ENCODE measurements at places on chromosomes 1 and 21. TPM values are rescaled to one million over a fixed set of nuclear protein-coding genes. Genes with fewer than 3 reads are reported as not detected.

DNA sequence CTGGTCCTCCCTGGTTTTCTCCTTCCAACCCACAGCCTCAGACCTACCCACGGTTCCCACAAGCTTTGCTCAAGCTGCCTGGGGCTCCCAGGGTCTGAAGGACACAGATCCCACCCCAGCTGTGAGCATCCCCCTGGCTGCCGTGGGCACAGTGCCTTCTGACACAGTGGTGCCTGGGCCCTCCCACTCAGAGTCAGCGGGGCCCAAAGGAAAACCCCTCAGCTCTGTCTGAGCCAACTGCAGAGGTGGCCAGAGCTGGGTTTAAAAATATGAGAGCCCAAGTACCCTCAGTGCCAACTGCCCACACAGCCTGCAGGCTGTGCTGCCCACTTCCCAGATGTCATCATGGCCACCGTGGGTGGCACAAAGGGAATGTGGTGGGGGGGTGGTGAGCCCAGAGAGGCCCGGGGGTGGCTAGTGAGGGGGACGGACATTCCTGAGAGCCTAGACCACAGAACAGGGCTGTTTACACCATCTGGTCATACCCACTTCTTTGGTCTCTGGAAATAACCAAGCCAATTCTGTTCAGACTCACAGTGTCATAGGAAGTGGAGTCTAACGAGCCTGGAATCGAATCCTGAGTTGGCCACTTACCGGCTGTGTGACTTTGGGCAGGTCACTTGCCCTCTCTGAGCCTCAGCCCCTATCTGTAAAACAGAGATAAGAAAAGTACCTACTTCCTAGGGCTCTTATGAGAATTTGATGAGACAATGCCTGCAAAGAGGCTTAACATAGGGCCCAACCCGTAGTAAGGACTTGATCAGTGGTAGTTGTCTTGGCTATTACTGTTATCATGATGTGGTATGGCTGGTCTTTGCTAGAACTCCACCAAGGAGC lies 85.5 kb downstream of the CAMK2N1 start:
- DNase-seq = no peak

DNA sequence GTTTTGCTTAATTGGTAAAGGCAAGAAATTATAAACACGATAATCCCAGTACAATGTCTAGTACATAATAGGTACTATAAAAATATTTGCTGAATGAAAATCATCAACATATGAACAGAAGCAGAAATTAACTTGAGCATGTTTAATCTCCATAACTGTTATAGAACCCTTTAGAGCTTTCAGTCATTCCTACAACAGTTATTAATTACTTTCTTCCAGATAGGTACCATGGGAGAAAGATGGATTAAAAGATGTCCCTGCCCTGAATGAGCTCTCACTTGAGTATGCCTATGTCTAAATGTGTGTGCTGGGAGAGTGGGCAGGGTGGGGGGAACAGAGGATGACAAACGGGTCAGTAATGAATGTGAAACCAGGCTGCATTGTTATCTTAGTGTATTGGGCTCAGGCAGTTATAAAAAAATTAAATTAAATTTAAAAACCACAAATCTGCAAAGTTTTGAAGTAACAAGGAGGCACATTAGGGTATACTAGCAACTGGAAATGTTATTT lies 2.4 kb downstream of the EPS15 start:
- DNase-seq = no peak

GRCh38 chr1:177219554-177220458 lies 49.0 kb downstream of the BRINP2 start:
- DNase-seq = no peak

DNA sequence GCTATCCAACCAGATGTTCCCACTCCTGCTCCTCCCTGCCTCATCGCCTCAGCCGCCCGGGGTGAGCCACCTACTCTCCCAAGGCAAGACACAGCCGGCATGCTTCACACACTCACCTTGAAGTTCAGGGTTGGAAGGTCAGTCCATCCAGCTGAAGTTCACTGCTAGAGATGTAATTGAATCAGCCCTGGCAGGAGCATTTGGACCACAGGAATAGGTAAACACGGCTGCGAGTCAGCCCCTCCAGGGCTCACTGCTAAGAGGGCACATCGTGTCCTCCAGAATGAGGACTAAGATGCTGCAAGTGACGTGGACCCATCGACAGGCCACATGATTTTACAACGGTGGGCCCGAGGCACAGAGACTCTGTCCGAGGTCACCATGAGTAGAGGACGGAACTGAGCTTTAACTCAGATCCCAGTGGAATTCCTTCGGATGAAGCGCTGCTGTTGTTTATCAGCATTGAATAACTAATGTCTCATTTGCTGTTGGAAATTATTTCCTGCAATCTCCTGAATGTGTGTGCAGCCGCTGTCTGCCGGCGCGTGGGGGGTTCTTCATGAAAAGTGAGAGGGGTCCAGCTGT lies 41.9 kb downstream of the RSPH1 start:
- no peak for DNase-seq

- DNase-seq = no peak
These were observed 115.8 kb downstream of the C1orf94 start for GRCh38 chr1:34292472-34292871.

DNA sequence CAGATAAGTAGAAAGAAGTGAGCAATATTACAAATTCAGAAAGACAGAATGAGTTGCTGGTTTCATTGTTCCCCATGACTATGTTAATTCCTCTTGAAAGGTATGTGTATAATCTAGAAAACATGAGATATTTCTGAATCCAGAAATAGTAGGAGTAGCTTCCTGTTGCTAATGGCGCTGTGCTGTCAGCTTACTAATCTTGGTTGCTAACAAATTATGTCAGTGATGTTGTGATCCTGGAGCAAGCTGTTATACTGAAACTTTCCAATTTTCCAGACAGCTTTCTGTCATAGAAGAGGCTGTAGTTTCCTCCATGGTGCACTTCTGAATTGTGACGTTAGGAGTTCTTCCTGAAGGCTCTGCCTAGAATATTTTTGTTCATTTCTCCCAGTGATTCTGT lies 372.3 kb downstream of the USP25 start:
- no peak for DNase-seq

- DNase-seq = no peak
These were observed 58.0 kb downstream of the PRDM16 start for GRCh38 chr1:3126756-3127678.

EPHA10 gene
- 0.21 TPM for total RNA-seq

AADACL4 gene
- not detected for total RNA-seq

F5 gene
- 20.9 TPM for total RNA-seq

GRCh38 chr1:178098262-178098661 lies 4.4 kb downstream of the RASAL2 start:
- DNase-seq = no peak

CCDC185 gene
- total RNA-seq = 0.12 TPM

GPBP1L1 gene
- 69.0 TPM for total RNA-seq

MARCKSL1 gene
- 34.5 TPM for total RNA-seq

DNA sequence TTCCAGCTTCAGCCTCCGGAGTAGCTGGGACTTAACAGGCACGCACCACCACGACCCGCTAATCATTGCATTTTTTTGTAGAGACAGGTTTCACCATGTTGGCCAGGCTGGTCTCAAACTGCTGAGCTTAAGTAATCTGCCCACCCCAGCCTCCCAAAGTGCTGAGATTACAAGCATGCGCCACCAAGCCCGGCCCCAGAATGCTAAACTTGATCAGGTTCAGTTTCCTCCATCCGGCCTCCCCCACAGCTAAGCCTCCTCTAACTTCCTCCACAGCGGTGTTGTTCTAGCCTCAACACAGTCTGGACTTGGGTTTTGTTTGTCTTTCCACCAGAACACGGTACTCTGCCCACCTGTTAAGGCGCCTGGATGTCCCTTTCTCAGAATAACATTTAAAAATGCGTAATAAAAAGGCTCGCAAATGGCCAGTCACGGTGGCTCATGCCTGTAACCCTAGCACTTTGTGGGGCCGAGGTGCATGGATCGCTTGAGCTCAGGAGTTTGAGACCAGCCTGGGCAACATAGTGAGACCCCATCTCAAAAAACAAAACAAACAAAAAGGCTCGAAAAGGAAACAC lies 2.4 kb downstream of the PARP1 start:
- DNase-seq = no peak

- no peak for DNase-seq
These were observed 25.2 kb downstream of the ARHGEF10L start for GRCh38 chr1:17564458-17565393.

DNA sequence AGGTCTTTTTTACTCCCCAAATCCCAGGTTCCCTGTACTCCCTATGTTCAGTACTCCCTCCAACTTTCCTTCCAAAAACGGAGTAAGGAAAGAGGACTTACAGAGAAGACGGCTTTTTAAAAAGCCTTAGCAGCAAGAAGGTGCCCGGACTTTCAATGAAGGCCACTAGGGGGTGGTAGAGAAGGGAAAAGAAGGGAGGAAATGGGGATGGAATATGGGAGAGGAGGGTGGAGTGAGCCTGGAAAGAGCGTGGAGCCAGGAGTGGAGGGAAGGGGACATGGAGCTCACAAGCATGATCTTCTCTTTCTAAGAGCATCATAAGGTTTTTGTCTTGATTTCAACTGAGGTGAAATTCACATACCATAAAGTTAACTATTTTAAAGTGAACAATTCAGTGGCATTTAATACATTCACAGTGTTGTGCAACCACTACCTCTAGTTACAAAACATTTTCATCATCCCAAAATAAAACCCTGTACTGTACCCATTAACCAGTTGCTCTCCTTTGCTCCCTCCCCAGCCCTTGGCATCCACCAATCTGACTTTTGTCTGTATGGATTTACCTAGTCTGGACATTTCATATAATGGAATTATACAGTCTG lies 129.9 kb downstream of the ZNF281 start:
- peak; percentile 22 for DNase-seq

DNA sequence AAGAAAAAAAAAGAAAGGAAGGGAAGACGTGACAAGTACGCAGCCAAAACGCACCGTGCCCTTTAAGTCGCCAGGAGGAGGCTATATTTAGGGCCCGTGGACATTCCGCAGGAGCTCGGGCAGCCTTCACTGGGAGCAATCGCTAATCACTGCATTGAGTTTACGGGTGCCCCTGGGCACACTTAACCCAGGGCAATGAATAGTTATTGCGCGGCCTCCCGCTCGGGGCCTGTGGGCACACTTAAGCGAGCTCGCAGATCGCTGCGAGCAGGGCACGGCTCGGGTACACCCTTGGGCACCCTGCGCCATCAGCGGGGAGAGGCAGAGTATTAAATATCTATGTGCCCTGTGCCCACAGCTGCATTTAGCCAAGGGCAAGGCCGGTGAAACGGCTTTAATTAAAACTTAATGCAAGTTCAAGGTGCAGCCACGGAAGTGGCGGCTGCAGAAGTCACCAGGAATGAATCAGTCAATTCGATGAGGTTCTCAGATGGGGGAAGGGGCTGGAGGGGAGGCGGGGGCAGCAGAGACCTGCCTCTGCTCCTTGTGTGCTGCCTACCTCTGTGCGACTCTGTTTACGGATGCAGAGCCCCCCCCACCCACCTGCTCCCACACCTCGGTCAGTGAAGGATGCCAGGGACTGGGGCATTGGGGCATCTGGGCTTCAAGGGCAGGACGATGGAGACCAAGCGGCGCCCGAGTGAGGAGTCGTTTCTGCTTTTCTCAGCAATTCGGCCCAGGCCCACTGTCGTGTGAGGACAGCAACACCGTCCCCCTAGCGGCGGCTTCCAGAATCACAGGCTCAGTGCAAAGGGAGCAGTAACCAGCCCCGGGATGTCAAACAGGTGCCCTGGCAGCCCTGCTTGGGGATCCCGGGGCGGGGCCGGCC lies 51.8 kb upstream of the TARDBP start:
- peak; percentile 82 for DNase-seq

FCER1A gene
- 0.34 TPM for total RNA-seq

DNA sequence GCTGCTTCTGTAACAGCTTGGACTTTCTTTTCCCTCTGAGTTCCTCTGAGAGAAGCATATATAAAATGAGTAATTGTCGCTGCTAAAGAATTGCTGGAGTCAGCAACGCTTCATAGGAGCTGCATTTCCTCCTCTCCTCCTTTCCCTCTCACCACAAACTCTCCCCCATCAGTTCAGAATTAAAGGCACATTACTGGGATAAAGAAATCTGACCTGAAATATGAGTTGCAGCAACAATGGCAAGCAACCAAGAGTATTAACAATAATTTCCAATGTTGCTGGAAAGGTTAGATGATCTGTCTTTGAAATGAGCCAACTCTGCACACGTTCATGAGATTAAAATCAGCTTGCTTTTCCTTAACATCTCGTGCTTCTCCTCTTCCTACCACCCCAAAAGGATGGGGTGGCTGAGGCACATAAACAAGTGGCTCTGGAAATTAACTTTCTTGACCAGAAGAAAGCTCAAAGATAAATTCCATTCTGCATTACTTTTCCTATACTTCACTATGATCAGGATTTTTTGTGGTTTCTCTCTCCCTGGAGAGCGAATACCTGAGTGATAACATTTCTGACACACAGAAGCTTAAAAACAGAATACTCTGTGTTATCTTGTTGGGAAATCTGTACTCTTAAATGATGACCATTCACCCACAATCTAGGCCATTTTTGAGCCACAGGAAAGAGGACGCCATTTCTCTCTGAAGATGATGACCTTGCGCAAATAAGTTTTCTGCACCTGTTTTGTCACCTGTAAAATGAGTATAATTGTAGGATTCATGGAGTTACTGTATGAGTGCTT lies 90.2 kb downstream of the TGFBR3 start:
- no peak for DNase-seq

KRTAP10-5 gene
- not detected for total RNA-seq

DNA sequence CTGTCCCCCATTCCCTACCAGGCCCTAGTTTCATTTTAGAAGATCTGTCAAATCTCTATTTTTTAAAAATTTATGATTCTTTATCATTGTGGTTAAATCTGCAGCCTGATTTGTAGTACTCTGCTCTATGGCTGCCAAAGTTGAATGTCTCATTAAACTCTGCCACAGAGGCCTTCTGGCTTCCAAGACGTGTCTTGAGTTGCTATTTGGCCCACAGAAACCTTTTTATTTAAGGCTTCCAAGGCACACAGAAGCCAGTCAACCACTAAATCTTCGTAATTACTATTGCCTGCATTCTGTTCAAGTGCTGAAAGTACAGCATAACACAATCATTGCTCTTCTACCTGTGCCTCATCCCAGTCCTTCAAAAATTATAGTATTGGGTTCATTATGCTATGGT lies 971.0 kb downstream of the NCAM2 start:
- no peak for DNase-seq

LCE3A gene
- not detected for total RNA-seq

KRTAP26-1 gene
- total RNA-seq = not detected

SH3BGR gene
- total RNA-seq = 66.6 TPM

DNA sequence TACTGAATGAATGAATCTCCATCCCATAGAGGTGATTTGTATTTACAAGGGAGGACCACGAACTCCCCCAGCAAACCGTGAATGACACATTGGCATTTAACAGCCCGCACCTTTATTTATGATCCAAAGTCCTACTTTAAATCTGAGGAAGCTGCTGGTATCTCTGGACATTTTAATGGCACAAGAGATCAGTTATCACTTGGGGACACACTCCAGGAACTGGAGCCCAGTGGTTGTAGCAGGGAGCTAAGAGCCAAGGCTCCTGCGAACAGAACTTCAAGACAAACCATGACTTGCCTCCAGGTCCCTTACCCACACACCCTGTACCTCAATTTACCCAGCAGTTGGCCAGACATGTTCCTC lies 1.2 kb downstream of the CTNNBIP1 start:
- DNase-seq = no peak
